ENCODE measurements at places on chromosomes 4 and X. TPM values are rescaled to one million over a fixed set of nuclear protein-coding genes. Genes with fewer than 3 reads are reported as not detected.

- no peak overlapping the region for H3K27ac ChIP-seq
- no peak overlapping the region for H3K4me3 ChIP-seq
- H3K36me3 ChIP-seq = no peaks in the 10 kb centered on the region
Measured at GRCh38 chrX:110066488-110067225, 63.7 kb downstream of the TMEM164 start.

- no peaks in the 10 kb centered on the region for H3K4me1 ChIP-seq
- no peak overlapping the region for H3K4me3 ChIP-seq
- H3K27ac ChIP-seq = no peak overlapping the region
- DNase-seq = no peak
- H3K36me3 ChIP-seq = no peaks in the 10 kb centered on the region
Measured at GRCh38 chr4:98387345-98388026, 126.3 kb downstream of the RAP1GDS1 start.

- DNase-seq = no peak
- no peaks in the 10 kb centered on the region for H3K27me3 ChIP-seq
- peaks cover 37% of the 10 kb centered on the region for H3K4me1 ChIP-seq
- no peak overlapping the region for H3K4me3 ChIP-seq
- H3K27ac ChIP-seq = peak overlapping the region; percentile 80
Measured at GRCh38 chr4:87506974-87507701, 22.0 kb downstream of the SPARCL1 start.

- H3K4me1 ChIP-seq = no peaks in the 10 kb centered on the region
- no peak overlapping the region for H3K4me3 ChIP-seq
- peak overlapping the region; percentile 11 for H3K27ac ChIP-seq
- no peaks in the 10 kb centered on the region for H3K27me3 ChIP-seq
- no peak for DNase-seq
Measured at GRCh38 chr4:158936238-158936637, 166.6 kb upstream of the RAPGEF2 start.

DNA sequence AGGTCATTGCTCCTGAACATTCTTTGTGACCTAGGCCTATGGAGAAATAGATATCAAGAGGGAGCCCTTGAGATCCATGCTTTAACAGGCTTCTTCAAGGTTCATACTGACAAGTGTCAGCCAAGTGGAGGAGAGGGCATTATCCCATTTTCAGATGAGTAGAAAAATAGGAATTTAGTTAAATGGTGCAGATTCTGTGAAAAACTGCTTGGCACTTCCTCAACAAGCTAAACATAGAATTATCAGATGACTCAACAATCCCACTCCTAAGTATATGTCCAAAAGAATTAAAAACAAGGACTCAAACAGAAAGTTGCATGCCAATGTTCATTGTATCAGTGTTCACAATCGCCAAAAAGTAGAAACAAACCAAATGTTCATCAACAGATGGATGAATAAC, 43.8 kb upstream of the KCNIP4 start:
- H3K4me3 ChIP-seq = no peak overlapping the region
- H3K27ac ChIP-seq = no peak overlapping the region
- H3K27me3 ChIP-seq = no peaks in the 10 kb centered on the region

The SPARCL1 gene
- total RNA-seq = 1,095 TPM

The PAGE5 gene
- total RNA-seq = not detected

DNA sequence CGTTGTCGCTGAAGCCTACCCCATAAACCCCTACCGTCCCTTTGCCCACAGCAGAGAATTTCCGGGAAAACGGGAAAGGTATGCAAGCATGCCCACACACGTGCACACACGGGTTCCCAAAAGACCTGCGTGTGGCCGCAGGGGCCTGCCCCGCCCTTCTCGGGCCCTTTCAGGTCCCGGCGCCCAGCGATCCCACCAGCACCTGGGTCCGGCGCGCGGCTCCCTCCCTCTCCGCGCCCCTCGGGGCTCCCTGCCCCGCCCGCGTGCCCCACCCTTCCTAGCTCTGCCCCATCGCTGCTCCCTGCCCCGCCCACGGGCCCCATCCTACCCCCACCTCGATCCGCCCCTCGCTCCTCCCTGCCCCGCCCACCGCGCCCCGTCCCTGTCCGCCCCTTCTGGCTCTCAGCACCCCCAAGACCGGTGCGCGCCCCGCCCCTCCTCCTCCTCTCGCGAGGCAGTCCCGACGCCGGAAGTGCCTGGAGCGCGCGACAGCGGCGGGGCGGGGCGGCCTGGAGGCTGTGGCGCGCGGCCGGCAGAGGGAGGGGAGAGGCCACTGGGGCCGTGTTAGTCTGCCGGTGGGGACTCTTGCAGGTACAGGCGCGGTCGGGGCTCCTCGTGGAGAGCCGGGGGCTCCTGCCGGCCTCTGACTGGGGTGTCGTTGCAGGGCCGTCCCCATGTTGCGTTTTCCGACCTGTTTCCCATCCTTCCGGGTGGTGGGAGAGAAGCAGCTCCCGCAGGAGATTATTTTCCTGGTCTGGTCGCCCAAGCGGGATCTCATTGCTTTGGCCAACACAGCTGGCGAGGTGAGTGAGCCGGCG, at the start of gene ANAPC4:
TSS of gene ANAPC4 (plus strand) at position 510 of the 818 bp plus-strand sequence. CDS start at position 675, 165 bp downstream.
- peaks cover 17% of the 10 kb centered on the region for H3K36me3 ChIP-seq
- H3K27ac ChIP-seq = peak within 1 kb of the TSS; percentile 79
- H3K27me3 ChIP-seq = no peaks in the 10 kb centered on the region
- peaks cover 19% of the 10 kb centered on the region for H3K4me1 ChIP-seq
- DNase-seq = peak; percentile 98
- peak within 1 kb of the TSS; percentile 72 for H3K4me3 ChIP-seq

- H3K36me3 ChIP-seq = no peaks in the 10 kb centered on the region
- DNase-seq = no peak
- H3K27me3 ChIP-seq = no peaks in the 10 kb centered on the region
- H3K27ac ChIP-seq = no peak overlapping the region
Measured at GRCh38 chr4:123037804-123038203, 115.4 kb upstream of the NUDT6 start.

GRCh38 chr4:74202062-74202586, 44.2 kb downstream of the MTHFD2L start:
- no peaks in the 10 kb centered on the region for H3K4me1 ChIP-seq
- H3K4me3 ChIP-seq = no peak overlapping the region
- H3K36me3 ChIP-seq = peaks cover 11% of the 10 kb centered on the region
- no peaks in the 10 kb centered on the region for H3K27me3 ChIP-seq
- DNase-seq = no peak
- H3K27ac ChIP-seq = no peak overlapping the region

- no peaks in the 10 kb centered on the region for H3K27me3 ChIP-seq
- H3K4me1 ChIP-seq = no peaks in the 10 kb centered on the region
- H3K27ac ChIP-seq = no peak overlapping the region
- H3K36me3 ChIP-seq = no peaks in the 10 kb centered on the region
- H3K4me3 ChIP-seq = no peak overlapping the region
Measured at GRCh38 chr4:175884048-175884447, 72.0 kb upstream of the GPM6A start.

DNA sequence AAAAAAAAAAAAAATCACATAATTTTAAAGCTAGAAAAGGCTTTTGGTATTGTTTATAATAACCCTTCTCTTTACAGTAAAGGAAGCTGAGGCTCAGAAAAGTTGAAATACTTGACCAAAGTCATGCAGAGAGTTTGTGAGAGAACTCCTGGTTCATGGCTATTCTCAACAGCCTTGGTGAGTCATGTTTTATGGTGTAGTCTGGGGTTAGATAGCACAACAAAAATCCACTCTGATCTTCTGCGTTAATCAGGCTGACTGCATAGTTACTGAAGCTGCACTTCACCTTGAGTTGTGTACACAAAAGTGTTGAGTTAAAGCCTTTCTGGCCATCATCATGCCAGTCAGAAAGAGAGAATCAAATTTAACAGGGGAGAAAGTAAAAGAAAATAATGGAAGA, 19.3 kb upstream of the SFRP2 start:
- DNase-seq = no peak
- no peaks in the 10 kb centered on the region for H3K36me3 ChIP-seq
- no peaks in the 10 kb centered on the region for H3K4me1 ChIP-seq

The SPANXD gene
- not detected for total RNA-seq

- no peaks in the 10 kb centered on the region for H3K27me3 ChIP-seq
- no peaks in the 10 kb centered on the region for H3K4me1 ChIP-seq
- peak overlapping the region; percentile 9 for H3K4me3 ChIP-seq
- H3K36me3 ChIP-seq = no peaks in the 10 kb centered on the region
Measured at GRCh38 chrX:11787564-11787963, 29.5 kb downstream of the MSL3 start.

DNA sequence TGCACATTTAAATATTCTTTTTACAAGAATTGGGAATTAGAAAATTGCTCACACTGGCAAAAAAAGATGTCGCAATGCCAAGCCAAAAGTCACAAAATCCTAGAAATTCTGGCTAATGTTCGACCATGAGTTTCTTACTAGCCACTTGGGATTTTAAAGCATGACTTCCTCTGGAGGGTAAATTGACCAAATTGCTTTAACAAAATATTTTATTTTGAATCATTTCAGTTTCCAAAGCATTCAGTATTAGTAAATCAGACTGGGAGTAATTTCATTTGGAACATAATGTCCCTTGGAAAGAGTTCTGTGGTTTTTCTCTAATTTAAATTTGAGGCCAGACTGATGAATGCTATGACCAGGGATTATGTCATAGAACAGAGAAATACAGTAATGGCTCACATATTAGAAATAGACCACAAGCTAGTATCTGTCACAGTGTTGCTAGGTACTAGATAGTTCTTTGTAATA, 7.6 kb upstream of the CXCL5 start:
- no peak for DNase-seq
- H3K4me1 ChIP-seq = no peaks in the 10 kb centered on the region
- H3K27ac ChIP-seq = no peak overlapping the region
- H3K36me3 ChIP-seq = no peaks in the 10 kb centered on the region
- no peaks in the 10 kb centered on the region for H3K27me3 ChIP-seq

The PI4K2B gene
- 12.2 TPM for total RNA-seq

- no peak for DNase-seq
- H3K4me1 ChIP-seq = no peaks in the 10 kb centered on the region
- no peaks in the 10 kb centered on the region for H3K36me3 ChIP-seq
- no peak overlapping the region for H3K4me3 ChIP-seq
- no peaks in the 10 kb centered on the region for H3K27me3 ChIP-seq
Measured at GRCh38 chr4:187302457-187303150, 578.9 kb upstream of the FAT1 start.

- H3K4me1 ChIP-seq = no peaks in the 10 kb centered on the region
- H3K27ac ChIP-seq = no peak overlapping the region
- no peaks in the 10 kb centered on the region for H3K36me3 ChIP-seq
- no peaks in the 10 kb centered on the region for H3K27me3 ChIP-seq
Measured at GRCh38 chrX:12497832-12498591, 293.2 kb upstream of the PRPS2 start.

DNA sequence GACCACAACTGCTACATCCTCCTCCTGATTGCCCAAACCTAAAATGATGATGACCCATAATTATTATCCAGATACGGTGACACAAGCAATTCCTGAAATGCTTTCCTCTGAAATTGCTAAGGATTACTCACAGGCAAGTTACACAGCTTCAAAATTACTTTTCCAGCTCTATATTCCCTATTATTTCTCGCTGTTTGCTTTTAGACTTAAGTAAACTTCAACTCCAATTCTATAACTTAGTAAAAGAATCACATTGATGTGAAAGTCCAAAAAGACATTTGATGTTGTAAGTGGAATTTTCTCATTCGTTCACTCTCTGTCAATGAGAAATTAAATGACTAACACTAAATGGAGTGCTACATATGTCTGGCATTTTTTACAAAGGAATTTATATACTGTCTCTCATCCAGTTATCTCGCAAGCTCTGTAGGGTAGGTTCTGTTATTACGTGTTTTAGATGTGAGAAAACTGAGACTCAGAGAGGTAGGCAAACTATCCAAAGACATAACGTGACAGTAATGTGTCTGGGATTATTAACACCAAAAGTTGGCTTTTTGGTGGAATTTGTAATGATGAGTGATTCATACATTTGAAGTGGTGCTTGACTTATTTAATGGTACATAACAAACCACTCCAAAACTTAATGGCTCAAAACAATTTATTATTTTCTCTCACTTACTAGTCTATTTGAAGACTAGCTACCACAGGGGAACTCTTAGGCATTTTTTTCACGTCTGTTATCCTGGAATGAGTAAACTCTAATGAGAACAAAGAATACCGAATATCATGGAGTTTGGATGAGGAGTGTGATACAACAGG, 31.5 kb downstream of the PALLD start:
- H3K4me1 ChIP-seq = no peaks in the 10 kb centered on the region
- H3K4me3 ChIP-seq = no peak overlapping the region
- DNase-seq = no peak
- no peaks in the 10 kb centered on the region for H3K27me3 ChIP-seq
- H3K27ac ChIP-seq = no peak overlapping the region

DNA sequence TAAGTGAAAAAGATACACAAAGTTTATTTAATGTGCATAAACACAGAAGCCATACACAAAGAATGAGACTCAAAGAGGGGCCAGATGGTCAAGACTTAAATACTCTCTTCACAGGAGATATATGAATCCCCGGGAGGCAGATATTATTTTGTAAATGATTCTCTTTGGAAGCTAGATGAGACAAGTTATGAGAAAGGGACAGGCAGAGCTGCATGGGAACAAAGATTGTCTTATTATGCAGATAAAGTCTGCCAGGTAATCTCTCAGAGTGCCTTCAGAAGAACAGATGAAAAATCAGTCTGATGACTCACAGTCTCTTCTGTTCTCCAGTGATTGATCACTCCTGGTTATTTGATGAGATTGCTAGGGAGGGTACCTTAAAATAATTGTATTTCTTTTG, 89.0 kb downstream of the NAF1 start:
- H3K36me3 ChIP-seq = no peaks in the 10 kb centered on the region
- H3K27ac ChIP-seq = no peak overlapping the region
- H3K27me3 ChIP-seq = no peaks in the 10 kb centered on the region
- no peak for DNase-seq
- no peak overlapping the region for H3K4me3 ChIP-seq
- no peaks in the 10 kb centered on the region for H3K4me1 ChIP-seq

DNA sequence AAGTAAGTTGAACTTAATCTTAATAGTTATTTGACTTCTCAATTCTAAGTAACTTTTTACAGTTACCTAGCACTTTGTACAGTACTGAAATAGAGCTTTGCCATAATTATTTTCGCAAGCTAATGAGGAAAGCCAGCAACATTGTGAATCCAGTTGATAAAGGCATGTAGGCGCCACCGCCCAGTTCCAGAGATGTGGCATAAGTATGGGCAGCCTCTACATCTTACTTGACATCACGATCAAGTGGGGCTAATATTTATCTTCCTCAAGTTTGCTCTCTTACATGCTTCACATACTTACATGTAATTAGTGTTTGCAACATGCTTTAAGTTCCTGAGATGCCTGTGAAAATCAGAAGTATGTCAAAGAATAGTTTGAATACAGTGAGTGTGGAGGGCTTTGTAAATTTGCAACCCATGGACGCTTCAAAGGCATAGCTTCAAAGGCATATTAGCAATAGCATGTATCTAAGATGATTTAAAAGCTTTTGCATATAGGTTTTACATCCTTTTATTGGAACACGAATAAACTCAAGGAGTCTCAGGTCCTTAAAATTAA, 34.9 kb upstream of the VCX3B start:
- DNase-seq = no peak
- no peak overlapping the region for H3K27ac ChIP-seq
- no peaks in the 10 kb centered on the region for H3K27me3 ChIP-seq
- no peak overlapping the region for H3K4me3 ChIP-seq
- H3K4me1 ChIP-seq = no peaks in the 10 kb centered on the region
- no peaks in the 10 kb centered on the region for H3K36me3 ChIP-seq
